ENCODE measurements at places on chromosomes 12 and 14.

DNA sequence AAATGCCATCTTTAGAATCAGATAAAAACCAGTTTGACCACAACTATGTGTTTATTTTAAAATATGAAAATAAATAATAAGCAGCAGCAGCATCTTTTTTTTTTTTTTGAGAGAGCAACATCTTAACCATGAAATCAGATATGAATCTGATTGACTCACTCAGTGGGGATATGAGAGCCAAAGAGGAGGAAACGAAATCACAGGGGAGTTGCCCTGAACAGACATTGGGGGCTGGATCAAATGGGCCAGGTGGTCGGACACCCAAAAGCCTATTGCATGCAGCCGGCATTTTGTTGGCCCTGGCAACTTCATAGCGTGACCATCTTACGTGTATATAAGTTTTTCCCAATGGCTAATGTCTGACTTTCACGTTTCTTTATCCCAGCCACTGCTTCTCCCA, 321.1 kb downstream of the NPAS3 start:
- DNase-seq = no peak
- H3K4me1 ChIP-seq = no peaks in the 10 kb centered on the region
- no peaks in the 10 kb centered on the region for H3K27me3 ChIP-seq
- no peaks in the 10 kb centered on the region for H3K36me3 ChIP-seq
- no peak overlapping the region for H3K4me3 ChIP-seq
- no peak overlapping the region for H3K27ac ChIP-seq

DNA sequence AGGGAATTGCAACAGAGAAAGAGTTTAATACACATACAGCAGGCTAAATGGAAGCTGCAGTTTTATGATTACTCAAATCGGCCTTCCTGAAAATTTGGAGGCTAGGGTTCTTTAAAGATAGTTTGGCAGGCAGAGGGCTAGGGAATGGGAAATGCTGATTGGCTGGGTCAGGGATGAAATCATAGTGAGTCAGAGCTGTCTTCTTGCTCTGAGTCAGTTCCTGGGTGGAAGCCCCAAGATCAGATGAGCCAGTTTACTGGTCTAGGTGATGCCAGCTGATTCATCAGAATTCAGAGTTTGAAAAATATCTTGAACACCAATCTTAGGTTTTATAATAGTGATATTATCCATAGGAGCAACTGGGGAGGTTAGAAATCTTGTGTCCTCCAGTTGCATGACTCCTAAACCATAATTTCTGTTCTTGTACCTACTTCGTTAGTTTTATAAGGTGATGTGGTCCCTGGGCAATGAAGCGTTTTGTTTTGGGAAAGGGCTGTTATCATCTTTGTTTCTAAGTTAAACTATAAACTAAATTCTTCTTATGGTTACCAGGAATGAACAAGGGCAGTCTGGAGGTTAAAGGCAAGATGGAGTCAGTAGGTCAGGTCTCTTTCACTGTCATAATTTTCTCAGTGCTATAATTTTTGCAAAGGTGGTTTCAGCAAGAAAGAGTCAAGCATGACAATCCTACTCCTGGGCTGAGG, 257.8 kb upstream of the CCDC196 start:
- no peaks in the 10 kb centered on the region for H3K27me3 ChIP-seq
- no peaks in the 10 kb centered on the region for H3K4me1 ChIP-seq
- DNase-seq = no peak
- no peaks in the 10 kb centered on the region for H3K36me3 ChIP-seq
- no peak overlapping the region for H3K4me3 ChIP-seq

GRCh38 chr12:59097876-59098275, 177.6 kb upstream of the LRIG3 start:
- no peak overlapping the region for H3K27ac ChIP-seq
- no peak overlapping the region for H3K4me3 ChIP-seq
- no peaks in the 10 kb centered on the region for H3K4me1 ChIP-seq
- no peaks in the 10 kb centered on the region for H3K36me3 ChIP-seq
- DNase-seq = no peak

DNA sequence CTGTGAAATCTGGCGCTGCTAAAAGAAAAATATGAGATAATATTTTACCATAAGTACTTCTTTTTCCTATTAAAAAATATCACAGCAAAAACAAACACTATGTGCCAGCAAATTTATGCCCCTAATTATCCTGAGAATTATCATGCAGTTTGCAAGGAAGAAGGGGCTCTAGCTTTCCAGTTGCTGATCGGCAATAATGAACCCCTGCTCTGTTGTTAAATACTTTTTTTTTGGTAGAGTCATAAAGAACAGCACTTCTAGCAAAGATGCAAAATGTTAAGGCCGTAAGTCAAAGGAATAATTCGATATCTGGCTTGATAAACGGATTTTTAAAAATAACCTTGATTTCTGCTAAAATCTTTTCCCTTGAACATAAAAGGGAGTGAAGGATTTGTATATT, 108.9 kb downstream of the PDE3A start:
- H3K4me3 ChIP-seq = no peak overlapping the region
- H3K4me1 ChIP-seq = peaks cover 1% of the 10 kb centered on the region

- DNase-seq = no peak
- no peaks in the 10 kb centered on the region for H3K27me3 ChIP-seq
- H3K4me1 ChIP-seq = no peaks in the 10 kb centered on the region
- H3K36me3 ChIP-seq = no peaks in the 10 kb centered on the region
Observed at GRCh38 chr12:10341892-10342509, 34.3 kb downstream of the KLRD1 start.

DNA sequence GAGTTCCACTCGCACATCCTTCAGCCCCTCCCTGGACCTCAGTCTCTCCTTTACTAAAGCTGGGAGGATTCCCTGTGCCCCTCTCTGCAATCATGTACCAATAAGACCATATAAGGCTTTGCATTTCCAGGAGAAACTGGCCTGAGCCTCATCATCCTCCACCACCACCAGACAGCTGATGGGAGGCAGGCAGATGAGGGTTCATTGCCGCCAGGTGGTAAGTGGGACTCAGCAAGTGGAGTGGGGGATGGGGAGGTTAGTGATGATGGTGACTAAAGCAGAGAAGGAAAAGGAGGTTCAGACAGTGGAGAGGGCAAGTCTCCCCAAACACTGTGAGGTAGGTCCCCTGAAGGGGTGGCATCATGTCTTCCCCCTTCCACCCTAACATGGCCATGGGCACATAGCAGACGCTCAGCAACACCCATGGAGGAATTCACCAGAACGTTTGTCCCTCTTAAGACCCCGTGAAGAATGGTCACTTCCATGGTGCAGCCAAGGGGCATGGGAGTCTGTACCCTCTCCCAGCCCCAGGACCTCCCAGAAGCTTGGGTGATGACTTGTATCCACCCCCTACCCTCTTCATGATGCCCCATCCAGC, 4.5 kb upstream of the TNFRSF1A start:
- no peak for DNase-seq
- H3K36me3 ChIP-seq = peaks cover 5% of the 10 kb centered on the region
- no peak overlapping the region for H3K4me3 ChIP-seq
- H3K27ac ChIP-seq = peak overlapping the region; percentile 8
- peaks cover 4% of the 10 kb centered on the region for H3K4me1 ChIP-seq

DNA sequence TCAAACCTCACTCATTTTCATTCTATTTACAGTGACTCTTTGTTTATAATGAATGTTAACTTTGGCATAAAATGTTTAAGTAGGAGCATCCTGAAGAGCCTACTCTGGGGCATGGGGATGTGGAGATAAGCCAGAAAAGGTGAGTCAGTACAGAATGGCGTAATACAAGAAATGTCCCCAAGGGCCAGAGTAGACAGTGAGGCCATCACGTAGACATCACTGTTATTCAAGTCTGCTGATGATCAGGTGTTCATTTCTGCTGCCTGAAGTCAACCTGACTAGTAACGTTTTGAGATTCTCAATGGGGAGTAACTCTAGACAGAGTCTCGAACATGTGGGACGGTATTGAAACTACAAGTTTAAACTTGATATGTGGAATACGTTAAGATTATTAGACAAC, 47.6 kb upstream of the PKP2 start:
- H3K4me1 ChIP-seq = no peaks in the 10 kb centered on the region
- DNase-seq = no peak
- no peak overlapping the region for H3K27ac ChIP-seq
- H3K4me3 ChIP-seq = no peak overlapping the region
- H3K27me3 ChIP-seq = no peaks in the 10 kb centered on the region
- no peaks in the 10 kb centered on the region for H3K36me3 ChIP-seq

DNA sequence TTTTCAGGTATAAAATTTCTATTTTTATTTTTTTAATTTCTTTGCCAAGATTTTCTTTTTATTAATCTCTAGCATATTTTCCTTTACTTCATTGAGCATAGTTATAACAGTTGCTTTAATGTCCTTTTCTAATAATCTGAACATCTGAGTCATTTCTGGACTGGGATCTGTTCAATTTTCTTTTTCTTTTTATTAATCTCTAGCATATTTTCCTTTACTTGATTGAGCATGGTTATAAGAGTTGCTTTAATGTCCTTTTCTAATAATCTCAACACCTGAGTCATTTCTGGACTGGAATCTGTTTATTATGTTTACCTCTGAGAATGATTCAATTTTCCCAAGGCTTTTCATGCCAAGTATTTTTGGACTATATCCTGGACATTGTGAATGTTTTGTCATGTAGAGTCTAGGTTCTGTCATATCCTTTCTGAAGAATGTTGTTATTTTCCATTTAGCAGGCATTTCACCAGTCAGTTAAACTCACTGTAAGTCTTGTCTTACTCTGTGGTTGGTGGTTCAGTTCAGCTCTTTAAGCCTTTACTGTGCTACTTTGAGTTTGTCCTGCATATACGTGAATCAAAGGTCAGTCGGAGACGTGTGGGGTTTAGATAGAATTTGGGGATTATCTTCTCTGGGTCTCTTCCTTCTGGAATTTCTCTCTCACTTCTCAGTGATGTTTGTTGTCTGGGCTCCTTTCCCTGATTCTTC, 20.3 kb downstream of the TTC6 start:
- no peaks in the 10 kb centered on the region for H3K4me1 ChIP-seq
- no peaks in the 10 kb centered on the region for H3K36me3 ChIP-seq
- DNase-seq = no peak

DNA sequence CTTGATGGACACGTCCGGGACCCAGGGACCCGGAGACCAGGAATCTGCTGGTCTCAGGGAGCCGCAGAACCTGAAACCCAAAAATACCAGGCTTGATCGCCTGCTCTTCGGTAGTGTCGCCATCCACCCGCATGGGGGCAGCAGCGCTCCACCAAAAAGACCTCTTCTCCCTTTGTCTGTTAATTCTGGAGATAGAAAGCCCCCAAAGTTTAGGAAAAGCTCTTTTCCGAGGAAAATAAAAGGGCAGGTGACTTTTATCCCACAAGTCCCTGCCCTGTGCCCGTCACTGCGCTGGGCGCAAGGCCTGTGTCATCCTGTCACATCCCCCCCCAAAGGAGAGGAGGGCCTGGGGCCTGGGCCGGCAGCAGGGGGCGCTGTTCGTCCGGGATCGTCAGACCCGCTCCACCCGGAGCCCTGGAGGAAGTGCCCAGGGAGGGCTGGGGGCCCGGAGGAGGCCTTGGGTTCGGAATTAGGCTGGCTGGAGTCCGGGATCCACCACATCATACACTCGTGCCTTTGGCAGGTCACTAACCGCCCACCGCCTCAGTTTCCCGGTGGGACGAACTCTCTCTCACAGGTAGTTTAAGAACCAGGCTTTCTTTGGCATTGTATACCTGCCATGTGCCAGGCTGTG, 31.9 kb downstream of the DAD1 start:
- H3K27ac ChIP-seq = no peak overlapping the region
- H3K4me3 ChIP-seq = peak overlapping the region; percentile 47
- H3K36me3 ChIP-seq = no peaks in the 10 kb centered on the region
- peak; percentile 90 for DNase-seq
- no peaks in the 10 kb centered on the region for H3K4me1 ChIP-seq

- peak overlapping the region; percentile 28 for H3K4me3 ChIP-seq
- peaks cover 26% of the 10 kb centered on the region for H3K4me1 ChIP-seq
- H3K36me3 ChIP-seq = no peaks in the 10 kb centered on the region
- DNase-seq = no peak
- H3K27me3 ChIP-seq = no peaks in the 10 kb centered on the region
- peak overlapping the region; percentile 51 for H3K27ac ChIP-seq
Observed at GRCh38 chr14:63438065-63438757, 105.0 kb downstream of the PPP2R5E start.

DNA sequence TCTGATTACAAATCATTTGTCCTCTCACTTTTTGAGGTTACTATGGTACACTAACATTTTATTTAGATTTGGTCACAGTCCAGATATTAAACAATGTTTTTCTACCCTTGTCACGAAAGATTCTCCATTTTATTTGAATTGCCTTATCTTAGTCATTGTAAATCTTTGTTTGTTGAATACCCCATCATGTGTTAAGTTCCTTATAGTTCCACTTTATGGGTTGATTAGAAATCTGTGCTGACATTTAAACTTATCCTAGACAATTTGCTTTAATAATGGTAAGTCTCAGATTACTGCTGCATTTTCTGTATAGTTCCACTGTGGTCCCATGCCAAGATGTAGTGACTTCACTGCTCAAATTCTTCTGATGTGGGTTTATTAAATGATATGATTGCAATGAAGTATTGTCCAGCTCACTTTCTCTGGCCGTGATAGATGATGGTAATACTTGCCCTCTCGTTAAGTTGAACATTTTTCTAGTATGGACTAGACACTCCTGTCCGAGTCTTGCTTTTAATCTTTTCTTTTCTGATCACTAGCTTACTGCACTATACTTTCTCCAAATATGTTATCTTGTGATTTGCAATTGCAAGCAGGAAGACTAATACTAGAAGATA, 1107.3 kb downstream of the SLC6A15 start:
- H3K27ac ChIP-seq = no peak overlapping the region
- H3K36me3 ChIP-seq = no peaks in the 10 kb centered on the region
- H3K27me3 ChIP-seq = no peaks in the 10 kb centered on the region
- no peaks in the 10 kb centered on the region for H3K4me1 ChIP-seq
- H3K4me3 ChIP-seq = no peak overlapping the region
- no peak for DNase-seq

DNA sequence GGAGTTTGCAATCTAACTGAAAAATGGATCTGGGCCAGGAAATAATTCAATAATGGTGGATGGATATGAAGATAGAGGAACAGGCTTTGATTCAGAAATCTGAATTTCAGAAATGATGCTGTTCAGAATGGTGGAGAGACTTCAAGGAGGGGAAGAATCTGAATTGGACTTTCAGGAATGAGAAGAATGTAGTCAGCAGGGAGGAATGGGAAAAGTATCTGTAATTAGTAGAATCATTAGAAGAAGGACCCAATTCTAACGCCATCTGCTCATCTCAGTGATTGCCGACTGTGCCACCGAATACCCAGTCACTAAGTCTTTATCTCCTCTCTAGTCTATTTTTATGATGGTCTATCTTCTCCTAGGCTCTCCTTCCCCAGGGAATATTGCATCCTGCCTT, 363.2 kb downstream of the GALC start:
- no peaks in the 10 kb centered on the region for H3K27me3 ChIP-seq
- H3K27ac ChIP-seq = no peak overlapping the region
- no peaks in the 10 kb centered on the region for H3K4me1 ChIP-seq
- no peak for DNase-seq

GRCh38 chr12:124436366-124436765, 131.0 kb downstream of the NCOR2 start:
- no peak for DNase-seq
- no peaks in the 10 kb centered on the region for H3K27me3 ChIP-seq
- H3K27ac ChIP-seq = no peak overlapping the region
- H3K4me3 ChIP-seq = no peak overlapping the region
- peaks cover 4% of the 10 kb centered on the region for H3K4me1 ChIP-seq
